ENCODE measurements at places on chromosomes 2 and 18.

- no peak for DNase-seq
These were observed 28.1 kb downstream of the FAP start for GRCh38 chr2:162215162-162215561.

DNA sequence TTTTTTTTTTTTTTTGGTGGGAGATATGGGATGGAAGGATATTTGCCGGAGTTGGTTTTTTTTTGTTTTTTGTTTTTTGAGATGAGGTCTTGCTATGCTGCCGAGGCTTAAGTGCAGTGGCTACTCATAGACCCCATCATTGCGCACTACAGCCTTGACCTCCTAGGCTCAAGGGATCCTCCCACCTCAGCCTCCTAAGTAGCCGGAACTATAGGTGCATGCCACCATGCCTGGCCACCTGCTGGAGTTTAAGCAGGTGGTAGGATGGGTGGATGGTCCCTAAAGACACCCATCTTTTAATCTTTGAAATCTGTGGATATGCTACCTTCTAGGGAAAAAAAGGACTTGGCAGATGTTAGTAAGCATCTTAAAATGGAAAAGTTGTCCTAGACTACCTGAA lies 169.8 kb downstream of the TGIF1 start:
- DNase-seq: no peak

GRCh38 chr2:217166241-217166850 lies 306.5 kb upstream of the TNP1 start:
- DNase-seq: no peak

GRCh38 chr2:117693154-117693553 lies 121.3 kb upstream of the DDX18 start:
- DNase-seq: no peak

Data from heart right ventricle (tissue), 16 donors.